ENCODE measurements at places on chromosomes 7 and 10.
A peak's percentile ranks its signal among the peaks of the same experiment; 100 is the strongest.

DNA sequence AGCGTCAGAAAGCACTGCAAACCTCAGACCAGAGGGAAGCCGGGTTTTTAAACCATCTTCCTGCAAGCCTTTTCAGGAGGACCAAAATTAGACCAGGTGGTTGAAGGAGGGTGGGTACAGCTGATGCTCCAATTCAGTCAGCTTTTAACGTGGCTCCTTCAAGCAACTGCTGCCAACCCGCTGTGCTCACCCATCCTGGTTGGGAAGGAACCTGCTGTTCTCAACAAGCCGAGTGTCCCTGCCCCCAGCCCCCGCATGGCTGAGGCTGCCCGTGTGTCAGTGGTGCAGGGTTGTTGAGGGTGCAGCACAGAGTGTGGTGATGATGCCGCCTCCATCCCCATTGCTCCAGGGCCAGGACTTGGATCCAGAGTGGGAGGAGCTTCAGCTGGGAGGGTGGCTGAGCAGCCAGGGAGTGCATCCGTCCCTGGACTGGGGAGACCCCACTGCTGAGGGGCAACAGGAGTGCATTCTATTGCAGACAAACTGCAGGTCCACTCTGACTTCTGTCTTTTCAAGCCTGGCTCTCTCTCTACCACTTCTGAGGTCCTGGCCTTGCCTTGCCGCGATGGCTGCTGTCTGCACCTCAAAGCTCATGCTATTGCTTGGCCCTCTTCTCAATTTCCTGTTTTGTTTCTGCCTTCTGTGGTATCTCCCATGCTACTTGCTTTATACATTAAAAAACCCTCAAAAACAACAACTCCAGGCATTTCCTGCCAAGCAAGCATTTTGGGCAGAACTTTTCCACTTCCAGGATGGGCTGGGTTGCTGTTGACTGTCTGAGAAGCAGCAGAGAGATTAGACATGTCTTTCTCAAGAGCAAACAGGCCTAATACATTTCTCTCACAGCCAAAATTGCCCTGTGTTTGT, 134.7 kb downstream of the DNAJB6 start:
- no peak overlapping the region for H3K27ac ChIP-seq
- no peak overlapping the region for H3K4me3 ChIP-seq

- peak within 1 kb of the TSS; percentile 92 for H3K4me3 ChIP-seq
- no peaks in the 10 kb centered on the region for H3K36me3 ChIP-seq
- DNase-seq: peak; percentile 96
Measured at GRCh38 chr10:80408242-80409101, at the start of gene PRXL2A. Gene PRXL2A (plus strand): TSS chr10:80408551. CDS start chr10:80420468, 11,917 bp downstream.

- no peak for DNase-seq
- H3K4me1 ChIP-seq: no peaks in the 10 kb centered on the region
- no peaks in the 10 kb centered on the region for H3K36me3 ChIP-seq
- H3K4me3 ChIP-seq: no peak overlapping the region
- no peaks in the 10 kb centered on the region for H3K27me3 ChIP-seq
- H3K27ac ChIP-seq: no peak overlapping the region
Measured at GRCh38 chr7:5824297-5824610, 42.8 kb upstream of the RNF216 start.

DNA sequence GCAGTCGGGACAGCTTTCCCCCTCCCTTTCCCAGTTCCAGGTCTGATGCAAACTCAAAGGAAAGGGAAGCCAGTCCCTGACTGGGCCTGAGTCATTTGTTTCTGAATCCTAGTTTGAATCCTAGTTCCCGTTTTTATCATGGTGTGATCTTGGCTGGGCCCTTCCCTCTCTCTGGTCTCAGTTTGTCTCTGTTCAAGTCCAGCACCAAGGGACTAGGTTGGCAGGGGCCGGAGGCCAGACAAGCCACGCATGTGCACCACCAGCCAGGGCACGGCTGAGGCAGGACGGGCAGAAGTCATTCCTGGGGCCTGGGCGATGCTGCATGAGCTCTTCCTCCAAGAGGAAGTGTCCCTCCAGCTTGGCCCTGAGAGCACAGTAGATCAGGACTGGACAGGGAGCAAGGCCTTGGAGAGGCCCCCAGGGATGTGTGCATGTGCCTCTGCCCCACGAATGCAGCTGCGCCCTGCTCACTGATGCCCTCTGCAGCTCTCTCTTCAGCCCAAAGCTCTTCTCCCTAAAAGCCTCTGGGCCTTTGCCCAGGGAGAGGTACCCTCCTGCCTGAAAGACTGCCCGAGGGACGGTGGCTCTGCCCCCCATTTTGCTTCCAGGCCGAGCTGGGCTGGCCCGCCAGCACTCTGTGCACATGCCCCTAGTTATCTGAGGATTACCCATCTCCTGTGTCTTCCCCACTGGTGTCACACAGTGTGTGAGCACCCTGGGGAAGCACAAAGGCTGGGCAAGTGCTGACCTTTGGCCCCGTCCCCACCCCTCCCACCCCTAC, 86.7 kb downstream of the ZMIZ1 start:
- peaks cover 6% of the 10 kb centered on the region for H3K36me3 ChIP-seq
- peak overlapping the region; percentile 96 for H3K27ac ChIP-seq
- no peak for DNase-seq
- no peaks in the 10 kb centered on the region for H3K27me3 ChIP-seq

GRCh38 chr10:117544004-117544701, 1.6 kb downstream of the EMX2 start:
- H3K4me1 ChIP-seq: no peaks in the 10 kb centered on the region
- DNase-seq: no peak
- H3K27me3 ChIP-seq: no peaks in the 10 kb centered on the region
- H3K4me3 ChIP-seq: peak overlapping the region; percentile 90

GRCh38 chr7:101218236-101219125, 516 bp downstream of the ZNHIT1 start:
- H3K27me3 ChIP-seq: no peaks in the 10 kb centered on the region
- peak overlapping the region; percentile 81 for H3K27ac ChIP-seq
- peak overlapping the region; percentile 75 for H3K4me3 ChIP-seq
- peak; percentile 75 for DNase-seq

- no peaks in the 10 kb centered on the region for H3K27me3 ChIP-seq
- no peak for DNase-seq
- no peak overlapping the region for H3K4me3 ChIP-seq
- no peaks in the 10 kb centered on the region for H3K4me1 ChIP-seq
- no peaks in the 10 kb centered on the region for H3K36me3 ChIP-seq
Measured at GRCh38 chr7:26470691-26471090, 179.0 kb downstream of the SNX10 start.

- no peak overlapping the region for H3K27ac ChIP-seq
- no peak overlapping the region for H3K4me3 ChIP-seq
- no peaks in the 10 kb centered on the region for H3K36me3 ChIP-seq
- H3K27me3 ChIP-seq: no peaks in the 10 kb centered on the region
- no peaks in the 10 kb centered on the region for H3K4me1 ChIP-seq
Measured at GRCh38 chr7:90945104-90945787, 319.0 kb upstream of the FZD1 start.

DNA sequence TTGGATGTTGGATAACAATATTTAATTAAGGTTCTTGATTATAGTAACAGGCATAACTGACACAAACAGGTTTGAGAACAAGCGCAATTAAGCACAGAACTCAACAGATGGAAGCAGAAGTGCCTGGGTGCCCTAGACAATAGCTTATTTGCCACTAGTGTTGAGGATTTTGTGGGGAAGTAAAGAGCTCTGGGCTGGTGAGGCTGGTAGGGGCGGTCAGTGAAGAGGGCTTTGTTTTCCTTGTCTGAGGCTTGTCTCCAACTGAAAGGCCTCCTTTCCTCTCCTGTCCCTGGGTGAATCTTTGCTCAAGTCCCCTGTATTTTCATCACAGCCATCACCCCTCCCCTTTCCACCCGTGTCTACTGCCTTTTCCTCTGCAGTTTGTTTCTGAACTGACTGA, 104.6 kb downstream of the KAT6B start:
- DNase-seq: no peak
- H3K27ac ChIP-seq: no peak overlapping the region
- no peaks in the 10 kb centered on the region for H3K36me3 ChIP-seq

DNA sequence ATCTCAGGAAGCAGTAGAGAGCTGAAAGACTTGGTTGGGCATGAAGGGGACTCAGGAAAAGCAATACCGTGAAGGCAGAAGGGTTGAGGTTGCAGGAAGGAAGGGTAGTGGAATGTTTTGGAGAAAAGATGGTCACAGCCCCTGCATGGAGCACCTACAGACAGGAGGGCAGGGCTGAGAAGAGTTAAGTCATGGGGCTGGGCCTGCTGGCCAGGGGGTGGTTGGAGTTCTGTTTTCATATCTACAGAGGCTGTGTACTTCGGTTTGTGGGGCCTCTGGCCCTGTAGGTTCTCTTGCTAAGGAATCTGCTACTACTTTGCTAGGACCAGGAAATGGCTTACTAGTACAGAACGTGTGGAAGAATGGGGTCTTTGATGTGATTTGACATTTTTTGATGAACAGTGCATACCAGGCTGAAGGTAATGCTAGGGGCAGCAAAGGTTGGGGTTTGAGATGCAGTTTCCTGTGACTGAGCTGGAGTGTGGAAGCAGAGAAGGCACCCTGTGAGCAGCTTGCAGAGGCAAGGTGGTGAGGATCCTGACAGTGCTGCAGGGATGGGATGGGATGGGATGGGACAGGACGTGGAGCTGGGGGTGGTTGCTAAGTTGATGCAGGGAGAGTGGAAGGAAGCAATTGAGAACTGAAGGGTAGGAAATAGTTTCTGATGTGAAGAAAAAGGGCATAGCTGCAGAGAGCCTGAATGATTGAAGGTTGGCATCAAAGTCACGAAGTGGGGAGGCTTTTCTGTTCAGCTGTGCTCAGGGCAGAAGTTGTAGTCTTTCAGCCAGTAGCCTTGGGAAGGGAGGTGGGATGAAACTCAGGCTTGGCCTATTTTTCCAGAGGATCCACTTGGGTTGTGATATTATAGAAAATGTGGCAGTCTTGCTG, 7.8 kb downstream of the RPS24 start:
- no peaks in the 10 kb centered on the region for H3K27me3 ChIP-seq
- H3K4me1 ChIP-seq: peaks cover 3% of the 10 kb centered on the region
- peaks cover 12% of the 10 kb centered on the region for H3K36me3 ChIP-seq
- no peak for DNase-seq
- H3K27ac ChIP-seq: peak overlapping the region; percentile 30
- no peak overlapping the region for H3K4me3 ChIP-seq

DNA sequence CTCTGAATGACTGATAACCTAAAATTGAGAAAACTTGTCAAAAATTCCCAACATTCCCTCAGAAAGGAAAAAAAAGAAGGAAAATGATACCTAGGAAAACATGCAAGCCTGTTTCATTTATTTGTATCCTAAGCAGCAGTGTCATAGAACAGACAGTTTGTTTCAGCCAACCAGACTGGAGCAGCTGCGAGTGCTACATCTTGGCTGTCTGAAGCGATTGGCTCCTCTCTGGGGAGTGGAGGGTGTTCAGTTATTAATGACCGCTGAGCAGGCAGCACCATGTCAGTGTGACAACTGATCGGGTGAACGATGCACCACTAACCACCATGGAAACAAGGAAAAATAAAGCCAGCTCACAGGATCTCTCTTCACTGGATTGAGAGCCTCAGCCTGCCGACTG, at the start of gene LRRN3:
LRRN3 (plus strand) TSS at position 282 of the 400 bp plus-strand sequence. CDS start 31,646 bp downstream, outside the sequence.
- H3K4me1 ChIP-seq: no peaks in the 10 kb centered on the region
- DNase-seq: no peak
- H3K4me3 ChIP-seq: no peak within 1 kb of the TSS
- H3K36me3 ChIP-seq: no peaks in the 10 kb centered on the region

DNA sequence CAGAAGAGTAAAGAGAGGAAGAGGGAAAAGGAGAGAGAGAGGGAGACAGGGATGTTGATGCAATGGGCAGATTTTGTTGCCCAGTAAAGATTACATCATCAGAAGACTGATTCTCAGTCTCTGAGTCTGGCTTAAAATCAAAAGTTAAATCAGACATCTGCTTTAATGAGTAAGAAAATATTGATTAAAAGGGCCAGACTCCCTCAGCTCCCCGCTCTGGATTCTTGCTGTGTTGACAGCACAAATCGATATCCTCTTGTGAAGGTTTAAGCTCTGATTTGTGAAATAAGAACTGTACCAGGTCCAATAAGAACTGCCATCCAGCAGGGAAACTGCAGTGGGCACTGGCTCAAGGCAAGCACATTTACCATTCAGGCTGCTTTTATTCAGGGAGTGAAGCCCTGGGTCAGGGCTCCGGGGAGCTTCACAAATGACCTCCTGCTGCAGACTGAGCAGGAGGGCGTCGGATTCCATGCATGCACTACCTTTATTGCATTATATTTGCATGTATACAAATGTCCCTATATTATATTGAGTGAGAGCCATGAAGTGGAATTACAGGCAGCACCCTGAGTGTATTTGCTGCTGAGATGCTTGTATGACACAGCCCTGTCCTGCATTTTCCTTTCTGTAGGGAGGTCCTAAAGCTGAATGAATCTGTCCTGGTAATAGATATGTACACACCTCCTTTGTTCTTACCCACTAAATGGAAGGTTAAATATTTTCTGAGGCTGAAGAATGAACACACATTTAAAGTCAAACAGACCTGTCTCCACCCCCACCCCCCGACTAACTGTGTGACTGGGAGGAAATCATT, 401.5 kb downstream of the REEP3 start:
- no peaks in the 10 kb centered on the region for H3K27me3 ChIP-seq
- peak; percentile 17 for DNase-seq
- H3K27ac ChIP-seq: peak overlapping the region; percentile 1
- H3K36me3 ChIP-seq: no peaks in the 10 kb centered on the region
- peaks cover 8% of the 10 kb centered on the region for H3K4me1 ChIP-seq

- no peak overlapping the region for H3K27ac ChIP-seq
- no peaks in the 10 kb centered on the region for H3K27me3 ChIP-seq
- H3K36me3 ChIP-seq: no peaks in the 10 kb centered on the region
- 0 out of 2 replicates have a peak, but pooled peaks cover 3% of the 10 kb centered on the region for H3K4me1 ChIP-seq
- DNase-seq: no peak
- H3K4me3 ChIP-seq: no peak overlapping the region
Measured at GRCh38 chr10:115860182-115861107, 412.6 kb downstream of the GFRA1 start.

GRCh38 chr7:105577251-105577650, 4.0 kb downstream of the EFCAB10 start:
- no peaks in the 10 kb centered on the region for H3K36me3 ChIP-seq
- H3K4me3 ChIP-seq: no peak overlapping the region
- no peaks in the 10 kb centered on the region for H3K4me1 ChIP-seq
- H3K27me3 ChIP-seq: no peaks in the 10 kb centered on the region
- DNase-seq: no peak
- H3K27ac ChIP-seq: no peak overlapping the region

- H3K27me3 ChIP-seq: no peaks in the 10 kb centered on the region
- peak; percentile 58 for DNase-seq
- H3K27ac ChIP-seq: peak overlapping the region; percentile 34
- peaks cover 1% of the 10 kb centered on the region for H3K36me3 ChIP-seq
Measured at GRCh38 chr7:66076462-66077329, 1.1 kb downstream of the ASL start.

DNA sequence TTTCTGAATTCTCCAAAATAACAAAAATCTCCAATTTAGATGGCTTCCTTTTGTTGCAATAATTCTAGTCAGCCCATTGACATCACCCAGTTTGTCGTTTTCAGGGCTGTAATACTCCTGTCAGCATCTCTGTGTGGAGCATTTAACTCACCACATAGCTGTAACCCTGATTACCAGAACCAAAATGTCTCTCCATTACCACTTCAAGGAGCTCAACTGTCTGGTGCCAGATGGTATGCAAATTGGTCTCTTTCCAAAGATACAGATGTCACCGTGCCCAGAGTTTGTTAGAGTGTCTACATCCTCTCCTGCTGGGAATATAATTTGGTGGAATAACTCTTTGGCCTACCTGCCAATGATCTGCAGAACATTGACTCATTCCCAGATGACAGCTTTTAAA, 350.3 kb upstream of the POT1 start:
- H3K27ac ChIP-seq: no peak overlapping the region
- no peaks in the 10 kb centered on the region for H3K36me3 ChIP-seq
- H3K27me3 ChIP-seq: no peaks in the 10 kb centered on the region
- H3K4me1 ChIP-seq: no peaks in the 10 kb centered on the region
- no peak for DNase-seq
- no peak overlapping the region for H3K4me3 ChIP-seq
